Mesenteric fat pad (tissue), 1 donor: ENCODE measurements at places on chromosomes 2 and 18. TPM values are rescaled to one million over a fixed set of nuclear protein-coding genes. Genes with fewer than 3 reads are reported as not detected.

SPATA3 gene
- not detected for total RNA-seq

VIL1 gene
- 0.55 TPM for total RNA-seq

GRB14 gene
- total RNA-seq: 21.7 TPM

RMND5A gene
- 30.9 TPM for total RNA-seq

ANKRD30B gene
- total RNA-seq: 0.39 TPM

CNDP1 gene
- total RNA-seq: not detected

ECEL1 gene
- 0.35 TPM for total RNA-seq

TRIM43 gene
- total RNA-seq: not detected
